ENCODE measurements at places on chromosomes 12 and 14. TPM values are rescaled to one million over a fixed set of nuclear protein-coding genes. Genes with fewer than 3 reads are reported as not detected.

DNA sequence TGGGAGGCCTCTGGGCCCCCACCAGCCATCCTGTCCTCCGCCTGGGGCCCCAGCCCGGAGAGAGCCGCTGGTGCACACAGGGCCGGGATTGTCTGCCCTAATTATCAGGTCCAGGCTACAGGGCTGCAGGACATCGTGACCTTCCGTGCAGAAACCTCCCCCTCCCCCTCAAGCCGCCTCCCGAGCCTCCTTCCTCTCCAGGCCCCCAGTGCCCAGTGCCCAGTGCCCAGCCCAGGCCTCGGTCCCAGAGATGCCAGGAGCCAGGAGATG is 729 bp upstream of the GAPDH start:
- peak; percentile 17 for DNase-seq
- no peaks in the 10 kb centered on the region for H3K27me3 ChIP-seq
- H3K4me3 ChIP-seq = peak overlapping the region; percentile 80
- peak overlapping the region; percentile 93 for H3K27ac ChIP-seq
- H3K4me1 ChIP-seq = peaks cover 49% of the 10 kb centered on the region

Gene NFATC4
- polyA plus RNA-seq = not detected

DNA sequence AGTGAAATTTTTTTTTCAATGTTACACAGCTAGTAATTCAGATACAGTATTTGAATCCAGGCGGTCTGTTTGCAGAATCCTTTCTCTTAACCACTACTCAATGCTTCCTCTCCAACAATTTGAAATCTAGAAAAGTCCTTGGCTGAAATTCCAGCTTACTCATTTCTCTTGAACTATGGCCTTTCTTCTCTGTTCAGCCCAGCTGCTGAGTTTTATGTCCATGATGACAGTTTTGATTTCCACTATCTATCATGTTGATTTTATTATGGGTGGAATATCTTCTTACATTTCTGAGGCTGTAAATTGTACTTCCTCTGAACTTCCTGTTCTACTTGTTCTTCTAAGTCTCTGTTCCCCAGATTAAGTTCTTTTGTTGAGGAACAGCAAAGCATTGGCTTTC is 315.3 kb downstream of the DIO2 start:
- H3K27ac ChIP-seq = no peak overlapping the region
- DNase-seq = no peak
- no peaks in the 10 kb centered on the region for H3K4me1 ChIP-seq
- H3K4me3 ChIP-seq = no peak overlapping the region
- no peaks in the 10 kb centered on the region for H3K27me3 ChIP-seq

Gene CD163
- not detected for polyA plus RNA-seq

DNA sequence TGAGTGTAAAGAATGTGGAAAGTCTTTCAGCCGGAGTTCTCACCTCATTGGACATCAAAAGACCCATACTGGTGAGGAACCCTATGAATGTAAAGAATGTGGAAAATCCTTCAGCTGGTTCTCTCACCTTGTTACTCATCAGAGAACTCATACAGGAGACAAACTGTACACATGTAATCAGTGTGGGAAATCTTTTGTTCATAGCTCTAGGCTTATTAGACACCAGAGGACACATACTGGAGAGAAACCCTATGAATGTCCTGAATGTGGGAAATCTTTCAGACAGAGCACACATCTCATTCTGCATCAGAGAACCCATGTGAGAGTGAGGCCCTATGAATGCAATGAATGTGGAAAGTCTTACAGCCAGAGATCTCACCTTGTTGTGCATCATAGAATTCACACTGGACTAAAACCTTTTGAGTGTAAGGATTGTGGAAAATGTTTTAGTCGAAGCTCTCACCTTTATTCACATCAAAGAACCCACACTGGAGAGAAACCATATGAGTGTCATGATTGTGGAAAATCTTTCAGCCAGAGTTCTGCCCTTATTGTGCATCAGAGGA is 25.1 kb upstream of the ZNF268 start:
- H3K27ac ChIP-seq = no peak overlapping the region
- H3K4me3 ChIP-seq = no peak overlapping the region
- no peak for DNase-seq
- no peaks in the 10 kb centered on the region for H3K27me3 ChIP-seq
- H3K36me3 ChIP-seq = peaks cover 68% of the 10 kb centered on the region
- no peaks in the 10 kb centered on the region for H3K4me1 ChIP-seq

DNA sequence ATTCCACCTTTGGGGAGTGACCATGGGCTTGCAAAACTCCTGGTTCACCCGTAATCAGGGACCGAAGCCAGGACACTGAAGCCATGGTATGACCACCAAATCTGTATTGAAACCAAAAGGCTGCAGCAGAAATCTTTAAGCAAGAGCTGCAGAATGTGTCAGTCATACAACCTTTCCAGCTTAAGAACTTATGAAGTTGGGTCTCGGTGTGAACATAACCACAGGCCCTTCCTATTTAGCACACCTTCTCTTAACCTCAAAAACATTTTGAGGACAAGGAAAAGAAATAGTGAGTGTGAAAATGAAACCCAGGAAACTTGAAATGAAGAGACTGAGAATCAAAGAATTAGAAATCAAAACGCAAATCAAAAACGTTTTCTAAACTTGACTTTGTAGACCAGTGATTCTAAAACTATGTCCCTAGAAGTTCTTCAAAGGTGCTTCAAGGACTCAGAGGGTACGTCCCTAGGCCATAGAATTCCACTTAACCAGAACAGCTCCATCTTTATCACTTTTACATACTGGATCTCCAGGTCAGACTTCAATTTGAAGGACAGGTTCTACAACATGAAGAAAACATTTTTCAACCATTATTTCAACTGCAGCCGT is 231.6 kb upstream of the GRIP1 start:
- peaks cover 18% of the 10 kb centered on the region for H3K4me1 ChIP-seq
- H3K27ac ChIP-seq = peak overlapping the region; percentile 80
- no peak for DNase-seq
- H3K27me3 ChIP-seq = no peaks in the 10 kb centered on the region

- H3K27ac ChIP-seq = peak overlapping the region; percentile 93
- H3K4me1 ChIP-seq = peaks cover 68% of the 10 kb centered on the region
- peak overlapping the region; percentile 83 for H3K4me3 ChIP-seq
- peak; percentile 71 for DNase-seq
- H3K27me3 ChIP-seq = peaks cover 3% of the 10 kb centered on the region
These were observed 747 bp downstream of the IRF2BPL start for GRCh38 chr14:77027538-77028383.

- DNase-seq = peak; percentile 61
- H3K27ac ChIP-seq = peak within 1 kb of the TSS; percentile 78
- no peaks in the 10 kb centered on the region for H3K36me3 ChIP-seq
These were observed at the start of gene NCOR2 for GRCh38 chr12:124566997-124567672. Gene NCOR2 (minus strand): TSS chr12:124567612. CDS start chr12:124495251, 72,361 bp downstream.

Gene GPR68
- polyA plus RNA-seq = 7.9 TPM

DNA sequence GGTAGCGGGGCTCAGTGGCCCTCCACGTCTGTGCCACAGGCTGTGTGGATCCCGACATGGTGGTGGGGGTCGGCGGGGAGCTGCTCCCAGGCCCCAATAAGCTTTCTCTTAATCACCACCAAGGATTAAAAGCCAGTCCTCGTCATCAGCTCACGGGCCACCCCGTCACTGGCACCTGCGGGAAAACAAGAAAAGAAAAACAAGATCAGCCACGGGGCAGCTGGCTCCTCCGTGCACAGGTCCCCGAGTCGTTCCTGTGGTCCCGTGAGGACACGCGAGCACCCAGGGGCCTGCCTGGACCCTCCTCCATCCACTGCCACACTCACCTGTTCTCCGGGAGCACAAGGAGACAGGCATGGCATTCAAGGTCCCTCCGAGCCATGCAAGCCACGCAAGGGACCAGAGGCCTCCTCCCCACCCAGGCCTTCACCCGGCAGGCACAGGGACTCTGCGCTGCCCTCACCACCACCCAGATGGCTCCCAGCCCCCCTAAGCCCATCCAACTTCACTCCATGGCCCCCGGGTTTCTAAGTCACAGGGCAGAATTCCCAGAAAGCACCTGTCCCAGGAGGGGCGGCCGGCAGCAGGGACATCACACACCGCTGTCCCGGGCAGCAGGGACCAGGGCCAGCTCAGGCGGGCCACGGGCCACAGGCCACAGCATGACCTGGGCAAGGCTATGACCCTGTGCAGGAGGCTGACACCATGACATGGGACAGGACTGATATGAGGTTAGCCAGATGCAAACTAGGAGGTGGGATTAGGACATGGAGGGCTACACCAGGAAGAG is 72.0 kb downstream of the NCOR2 start:
- no peak overlapping the region for H3K27ac ChIP-seq
- peaks cover 69% of the 10 kb centered on the region for H3K4me1 ChIP-seq
- no peak for DNase-seq
- H3K36me3 ChIP-seq = no peaks in the 10 kb centered on the region
- H3K4me3 ChIP-seq = no peak overlapping the region
- no peaks in the 10 kb centered on the region for H3K27me3 ChIP-seq

Measured in naive thymus-derived CD8-positive, alpha-beta T cell (primary cell).